AG20443 (cell line): ENCODE measurements at places on chromosomes 3 and 15.

GRCh38 chr15:93831641-93832040 lies 399.7 kb upstream of the MCTP2 start:
- DNase-seq = no peak

GRCh38 chr15:77654975-77655374 lies 22.3 kb upstream of the LINGO1 start:
- DNase-seq = no peak

DNA sequence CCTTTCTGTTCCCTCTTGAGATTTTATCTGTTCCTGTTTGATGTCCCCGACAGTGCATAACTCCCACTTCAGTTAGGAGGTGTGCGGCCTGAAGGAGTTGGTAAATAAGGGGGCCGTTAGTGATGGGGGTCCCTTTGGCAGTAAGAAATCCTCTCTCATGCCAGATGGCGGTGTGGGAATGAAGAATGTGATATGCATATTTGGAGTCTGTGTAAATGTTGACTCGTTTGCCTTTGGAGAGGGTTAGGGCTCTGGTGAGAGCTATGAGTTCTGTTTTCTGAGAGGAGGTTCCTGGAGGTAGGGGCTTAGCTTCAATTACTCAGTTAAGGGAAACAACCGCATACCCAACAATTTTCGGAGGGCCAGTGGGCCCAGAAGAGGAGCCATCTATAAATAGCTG lies 38.8 kb upstream of the RNF7 start:
- DNase-seq = no peak

- peak; percentile 59 for DNase-seq
These were observed 698 bp downstream of the IL1RAP start for GRCh38 chr3:190514413-190515153.

- no peak for DNase-seq
These were observed 449.6 kb upstream of the TGFBR2 start for GRCh38 chr3:30156586-30157498.
